RWPE1 (cell line): ENCODE measurements at places on chromosomes 2 and 18.

DNA sequence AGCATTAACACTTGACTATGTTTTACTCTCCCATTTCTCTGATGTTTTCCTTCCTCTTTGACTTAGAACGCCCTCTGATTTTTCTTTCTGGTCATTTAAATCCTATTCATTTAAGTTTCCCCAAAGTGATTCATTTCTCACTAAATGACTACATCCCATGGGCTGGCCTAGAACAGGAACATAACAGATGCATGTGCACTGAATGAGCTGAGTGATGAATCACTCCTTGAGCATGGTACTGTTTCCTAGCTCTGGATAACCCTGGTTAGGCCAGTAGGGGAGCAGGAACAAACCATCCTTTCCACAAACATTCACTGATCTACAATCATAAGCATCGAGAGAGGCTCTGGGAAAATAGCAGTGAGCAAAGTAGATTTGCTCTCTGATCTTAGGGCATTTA is 221.9 kb upstream of the SETBP1 start:
- DNase-seq = peak; percentile 18

- no peak for DNase-seq
Measured at GRCh38 chr2:20241973-20242726, 17.2 kb upstream of the SDC1 start.

DNA sequence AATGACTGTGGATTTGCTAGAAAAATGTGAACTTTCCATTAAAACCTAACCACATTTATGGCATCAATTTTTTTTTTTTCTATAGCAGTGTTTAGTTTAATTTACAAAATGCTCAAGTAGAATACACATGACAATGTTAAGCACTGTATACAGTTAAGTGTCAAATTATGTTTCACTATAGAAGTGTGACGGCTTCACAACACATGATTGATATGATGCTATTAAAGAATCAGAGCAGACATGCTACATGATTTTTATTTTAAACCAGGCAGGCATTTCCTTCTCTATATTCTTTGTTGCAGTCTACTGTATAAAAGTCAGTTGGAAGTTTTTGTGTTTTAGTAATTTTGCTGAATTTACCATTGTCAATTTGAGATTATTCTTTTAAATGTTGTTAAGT is 43.6 kb downstream of the PROKR1 start:
- DNase-seq = no peak

DNA sequence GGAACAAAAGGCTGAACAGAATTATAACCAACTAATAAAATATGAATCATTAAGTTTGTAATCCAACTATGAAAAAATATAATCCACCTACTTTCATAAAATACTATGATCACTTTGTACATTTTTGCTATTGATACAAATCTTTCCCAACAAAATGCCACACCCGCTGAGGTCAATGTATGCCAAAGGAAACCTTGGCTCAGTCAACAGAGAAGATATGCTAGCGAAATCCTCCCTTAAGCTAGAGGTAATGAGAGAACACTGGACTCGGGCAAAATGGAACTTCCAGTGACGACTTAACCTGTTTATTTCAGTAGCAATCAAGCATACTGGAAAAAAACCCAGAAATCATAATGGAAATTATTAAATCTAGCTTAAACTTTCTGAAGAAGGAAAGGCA is 81.5 kb downstream of the NOL10 start:
- no peak for DNase-seq

GRCh38 chr2:53960476-53960875 is 10.3 kb downstream of the PSME4 start:
- DNase-seq = no peak

DNA sequence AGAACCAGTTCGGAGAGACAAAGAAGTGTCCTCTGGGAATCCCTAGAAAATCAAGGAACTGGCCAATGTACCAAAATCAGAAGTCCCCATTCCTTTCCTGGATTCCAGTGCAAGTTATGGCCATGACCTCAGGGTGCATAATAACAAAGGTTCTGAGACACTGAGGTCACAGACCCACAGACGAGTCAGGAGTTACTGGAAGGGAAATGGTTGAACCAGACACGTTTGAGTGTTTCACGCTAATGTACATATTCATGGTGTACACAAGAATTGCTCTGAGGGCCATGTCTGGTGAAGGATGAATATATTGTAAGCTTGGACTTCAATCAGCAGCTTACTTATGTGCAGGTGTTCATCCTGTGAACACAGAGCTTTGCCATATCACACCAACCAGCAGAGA is 58.6 kb upstream of the KLHL29 start:
- no peak for DNase-seq

GRCh38 chr18:39053571-39053970 is 1488.0 kb upstream of the CELF4 start:
- DNase-seq = no peak

- no peak for DNase-seq
Measured at GRCh38 chr2:196130039-196130825, 41.1 kb downstream of the STK17B start.

DNA sequence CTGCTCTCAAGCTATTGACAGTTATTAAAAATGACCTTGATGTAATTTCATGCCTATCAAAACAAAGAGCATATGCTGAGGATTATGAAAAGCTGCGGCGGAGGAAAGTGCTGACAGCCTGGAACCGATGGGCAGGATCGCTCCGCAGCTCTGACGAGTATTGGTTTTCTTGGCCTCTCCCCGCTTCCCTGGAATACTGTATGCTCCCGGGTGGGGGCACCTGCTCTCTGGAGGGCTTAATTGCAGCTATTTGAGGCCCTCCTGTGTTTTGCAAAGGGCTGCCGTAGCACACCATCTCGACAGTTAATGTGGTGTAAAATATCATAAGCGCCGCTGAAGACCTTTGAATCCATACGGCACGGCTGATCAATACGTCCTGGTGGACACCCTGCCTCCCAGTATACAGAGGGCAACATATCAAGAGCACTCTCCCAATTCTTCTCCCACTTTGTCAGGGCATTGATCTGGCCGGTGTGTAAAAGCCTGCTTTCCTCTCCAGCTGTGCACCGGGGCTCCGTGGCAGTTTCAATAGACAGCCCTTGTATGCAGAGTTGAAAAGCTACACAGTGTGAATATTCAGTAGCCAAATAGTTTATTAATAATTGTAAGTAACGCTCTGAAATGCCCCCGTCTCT is 662.4 kb downstream of the GALR1 start:
- no peak for DNase-seq

DNA sequence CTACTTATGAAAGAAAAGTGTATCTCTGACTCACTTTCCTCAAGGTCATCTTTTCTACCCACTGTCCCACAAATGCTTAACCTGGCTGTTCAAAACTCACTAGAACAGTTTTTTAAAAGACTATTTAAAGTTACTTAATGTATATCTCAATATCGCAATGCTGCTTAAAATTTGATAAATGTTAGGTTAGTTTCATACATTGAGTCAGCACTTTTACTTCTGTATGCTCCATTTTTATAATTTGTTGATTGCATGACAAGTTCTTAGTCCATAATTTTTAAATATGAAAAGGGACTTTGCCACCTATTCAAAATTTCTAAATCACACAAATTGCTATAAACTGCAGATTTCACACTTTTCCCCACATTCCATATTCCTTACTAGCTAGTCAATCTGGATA is 231.7 kb upstream of the SLC39A10 start:
- DNase-seq = no peak

DNA sequence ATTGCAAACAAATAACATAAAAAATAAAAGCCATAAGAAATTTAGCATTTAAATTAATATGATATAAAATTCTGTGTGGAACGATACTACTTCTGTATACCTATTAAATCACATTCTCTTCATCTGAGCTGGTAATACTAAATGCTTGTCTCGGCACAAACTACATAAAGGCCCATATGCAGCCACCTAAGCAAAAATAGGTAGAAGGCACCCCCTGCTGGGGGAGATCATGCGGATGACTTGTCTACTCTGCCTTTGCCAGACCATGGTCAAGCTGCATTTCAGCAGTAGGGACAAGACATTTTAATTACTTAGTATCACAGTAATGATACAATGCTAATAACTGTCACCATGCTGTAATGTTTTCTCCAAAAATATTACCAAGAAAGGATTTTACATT is 108.0 kb downstream of the CDH19 start:
- DNase-seq = peak; percentile 7

DNA sequence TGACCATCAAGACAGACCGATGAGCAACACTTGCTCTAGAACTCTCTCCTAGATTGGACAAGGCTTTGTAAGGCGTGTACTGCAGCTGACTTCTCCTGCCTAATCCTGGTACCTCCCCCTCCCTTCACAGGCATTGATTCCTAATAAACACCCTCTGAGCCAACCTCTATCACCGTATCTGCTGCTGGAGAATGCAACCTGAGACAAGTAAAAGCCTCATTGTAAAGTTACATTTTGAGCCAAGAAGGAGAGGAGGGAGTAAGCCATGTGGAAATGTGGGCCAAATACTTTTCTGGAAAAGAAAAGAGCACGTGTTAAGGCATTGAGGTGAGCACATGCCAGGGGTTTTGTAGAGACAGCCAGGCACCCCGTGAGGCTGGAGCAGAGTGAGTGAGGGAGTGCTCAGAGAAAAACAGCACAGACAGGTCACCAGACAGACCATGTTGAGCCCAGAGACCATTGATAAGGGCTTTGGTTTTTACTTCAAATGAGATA is 2.6 kb upstream of the WDFY1 start:
- no peak for DNase-seq

DNA sequence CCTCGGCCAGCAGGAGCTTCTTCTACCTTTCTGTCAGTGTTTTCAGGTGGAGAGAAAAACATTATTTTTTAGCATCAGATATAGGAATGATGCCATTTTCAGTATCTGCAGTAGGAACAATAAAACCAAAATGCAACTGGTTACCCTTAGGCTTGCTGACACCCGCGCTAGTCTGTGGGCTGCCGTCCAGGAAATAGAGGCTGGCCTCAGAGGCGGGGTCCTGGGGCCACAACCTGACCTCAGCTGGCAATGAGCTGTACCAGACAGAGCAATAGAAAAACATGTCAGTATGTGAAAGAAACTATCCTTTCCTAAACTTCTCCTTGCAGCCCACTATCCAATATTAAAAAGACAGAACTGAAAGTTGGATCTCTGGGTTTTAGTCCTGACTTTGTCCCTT is 4.6 kb upstream of the ST6GAL2 start:
- DNase-seq = no peak

- no peak for DNase-seq
Measured at GRCh38 chr2:60891180-60891579, 9.8 kb downstream of the REL start.

DNA sequence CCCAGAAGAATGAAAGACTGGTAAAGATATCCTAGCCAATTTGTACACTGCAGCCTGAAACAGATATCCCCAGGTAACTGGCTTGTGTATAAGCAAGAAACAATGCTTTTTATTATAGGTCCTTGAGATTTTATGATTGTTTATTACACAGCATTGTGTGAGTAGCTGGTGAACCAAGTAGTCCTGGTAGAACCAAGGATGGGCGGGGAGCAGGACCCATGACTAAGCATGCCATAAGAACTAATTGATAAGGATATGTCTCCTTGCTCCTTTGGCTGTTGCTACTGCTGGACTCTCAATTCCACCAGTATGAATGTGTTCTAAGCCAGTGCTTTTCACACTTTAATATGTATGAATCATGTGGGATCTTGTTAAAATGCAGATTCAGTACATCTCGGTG is 12.3 kb upstream of the ALMS1 start:
- no peak for DNase-seq

DNA sequence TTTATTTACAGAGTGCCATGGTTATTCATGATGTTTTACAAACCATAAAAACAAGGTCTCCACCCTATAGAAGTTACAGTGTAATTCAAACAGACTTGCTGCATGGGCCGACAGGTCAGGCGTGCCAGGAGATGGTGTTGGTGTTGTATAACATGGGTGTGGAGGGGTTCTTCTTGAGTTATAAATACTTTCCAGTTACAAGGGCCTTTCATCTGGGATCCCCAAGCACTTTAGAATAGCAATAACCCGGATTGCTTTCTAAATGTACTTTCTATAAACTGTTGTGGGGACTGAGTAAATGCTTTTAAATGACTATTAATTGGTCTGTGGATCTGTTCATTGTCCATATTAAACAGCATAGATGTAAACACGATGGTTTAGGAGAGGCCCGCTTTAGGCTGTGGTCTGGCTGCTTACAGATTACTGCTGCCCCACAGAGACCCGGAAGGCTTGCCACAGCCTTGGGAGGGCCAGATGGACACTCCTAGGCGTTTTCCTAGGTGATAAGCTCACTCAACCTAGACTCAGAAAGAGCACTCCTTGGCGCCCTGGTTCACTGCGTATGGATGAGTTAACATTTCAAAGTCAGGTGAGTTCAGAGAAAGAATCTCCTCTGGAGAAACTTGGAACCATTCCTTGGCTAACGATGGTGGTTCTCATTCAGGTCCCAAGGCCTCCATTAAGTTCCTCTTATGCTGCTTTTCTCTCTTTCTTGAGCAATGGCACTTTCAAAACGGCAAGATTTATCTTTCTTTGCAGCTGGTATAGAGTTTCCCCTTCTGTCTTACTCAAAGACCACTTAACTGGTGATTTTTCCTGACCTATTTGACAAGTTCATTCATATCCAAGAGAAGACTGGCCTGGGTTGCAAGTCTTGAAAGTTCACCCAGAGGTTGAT is 3.6 kb upstream of the KIAA2012 start:
- no peak for DNase-seq

GRCh38 chr2:228675646-228676045 is 494.2 kb upstream of the SPHKAP start:
- DNase-seq = no peak
